AG08396 (cell line): ENCODE measurements at places on chromosomes 1 and 21.

- no peak for DNase-seq
These were observed 1058.0 kb upstream of the ADGRL4 start for GRCh38 chr1:80064524-80064923.

- no peak for DNase-seq
These were observed 10.2 kb downstream of the NFASC start for GRCh38 chr1:204880906-204881305.

DNA sequence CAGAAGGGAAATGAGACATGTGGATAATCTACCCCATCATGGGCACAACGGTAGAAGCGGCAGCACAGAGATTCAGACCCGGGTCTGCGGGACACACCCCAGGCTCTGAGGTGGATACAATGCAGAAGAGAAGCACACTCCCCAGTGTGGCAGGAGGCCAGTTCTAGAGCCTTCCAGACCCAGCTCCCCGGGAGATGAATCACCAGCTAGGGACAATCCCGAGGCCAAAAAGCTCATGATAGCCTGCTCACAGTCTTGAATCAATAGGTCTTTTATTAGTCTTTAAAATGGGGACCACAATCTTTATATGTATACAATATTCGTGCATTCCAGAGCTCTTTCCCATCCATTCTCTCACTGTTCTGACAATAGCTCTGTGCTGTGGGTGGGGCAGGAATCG, 57.3 kb upstream of the DIRAS3 start:
- no peak for DNase-seq

DNA sequence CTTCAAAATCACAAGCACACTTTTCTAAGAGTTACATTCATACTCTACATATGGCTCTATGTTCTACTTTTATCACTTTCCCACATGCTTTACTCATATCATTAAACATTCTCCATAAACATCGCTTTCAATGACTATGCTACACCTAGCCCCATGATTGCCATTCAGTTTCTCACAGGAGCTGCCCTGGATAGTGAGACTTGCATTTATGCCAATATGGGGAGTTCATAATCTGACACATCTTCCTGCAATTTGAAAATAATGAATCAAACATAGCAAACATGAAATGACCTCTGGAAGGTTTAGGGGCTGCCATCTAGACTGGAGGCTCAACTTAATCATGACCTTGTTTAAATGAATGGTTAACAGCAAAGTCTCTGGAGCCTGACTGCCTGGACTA, 9.0 kb upstream of the CYP4A22 start:
- DNase-seq, result no peak

DNA sequence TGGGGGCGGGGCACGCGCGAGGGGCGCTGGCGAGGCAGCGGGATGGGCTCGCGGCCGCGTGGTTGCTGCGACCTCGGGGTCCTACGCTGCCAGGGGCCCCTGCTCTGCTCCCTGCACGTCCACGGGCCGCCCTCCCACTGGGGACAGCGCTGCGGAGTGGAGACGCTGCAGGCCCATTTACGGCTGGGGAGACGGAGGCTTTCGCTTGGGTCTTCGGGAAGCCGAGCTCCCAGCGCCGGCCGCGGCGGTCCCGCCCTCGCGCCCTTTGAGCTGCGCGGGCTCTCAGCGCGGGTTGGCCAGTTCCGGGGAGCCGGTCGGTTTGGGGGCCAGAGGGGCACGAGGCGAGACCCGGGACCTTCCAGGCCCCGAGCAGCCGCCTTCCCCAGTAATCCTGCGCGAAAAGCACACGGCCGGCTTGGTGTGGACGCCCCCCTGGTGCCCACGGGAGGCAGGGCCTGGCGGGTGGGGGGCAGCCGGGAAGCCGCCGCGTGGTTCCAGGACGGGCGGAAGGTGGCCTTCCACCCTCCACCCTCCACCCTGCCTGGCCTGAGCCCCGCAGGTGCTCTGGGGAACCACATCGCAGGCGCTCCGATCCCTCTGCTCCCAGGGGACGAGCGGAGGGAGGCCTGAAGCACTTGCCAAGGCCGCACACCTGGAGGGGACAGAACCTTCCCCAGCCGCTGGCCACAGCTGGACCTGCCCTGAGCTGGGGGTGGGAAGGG, 570 bp upstream of the PEX10 start:
- DNase-seq, result peak; percentile 86

GRCh38 chr1:212317916-212318315, 32.7 kb downstream of the PPP2R5A start:
- DNase-seq, result no peak

DNA sequence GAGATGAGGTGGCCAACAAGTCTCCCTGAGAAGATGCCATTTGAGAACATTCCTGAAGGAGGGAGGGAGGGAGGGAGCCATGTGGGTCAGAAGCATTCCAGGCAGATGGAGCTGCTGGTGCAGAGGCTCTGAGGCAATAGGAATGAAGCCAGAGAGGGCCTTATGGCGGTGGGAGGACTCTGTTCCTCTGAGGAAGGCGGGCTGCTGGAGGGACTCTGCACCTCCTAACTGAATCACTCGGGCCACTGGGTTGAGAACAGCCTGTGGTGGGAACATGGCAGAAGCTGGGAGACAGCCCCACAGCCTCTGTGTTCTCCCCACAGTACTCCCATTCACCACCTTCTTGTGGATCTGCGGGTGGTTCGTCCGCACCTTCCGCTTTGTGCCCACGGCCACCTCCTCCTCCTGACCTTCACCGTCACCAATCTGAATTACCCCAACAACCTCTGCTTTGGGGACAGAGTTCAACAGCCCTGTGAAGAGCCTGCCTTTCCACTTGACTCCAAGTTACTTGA, 2.4 kb upstream of the TMEM125 start:
- DNase-seq, result peak; percentile 85

DNA sequence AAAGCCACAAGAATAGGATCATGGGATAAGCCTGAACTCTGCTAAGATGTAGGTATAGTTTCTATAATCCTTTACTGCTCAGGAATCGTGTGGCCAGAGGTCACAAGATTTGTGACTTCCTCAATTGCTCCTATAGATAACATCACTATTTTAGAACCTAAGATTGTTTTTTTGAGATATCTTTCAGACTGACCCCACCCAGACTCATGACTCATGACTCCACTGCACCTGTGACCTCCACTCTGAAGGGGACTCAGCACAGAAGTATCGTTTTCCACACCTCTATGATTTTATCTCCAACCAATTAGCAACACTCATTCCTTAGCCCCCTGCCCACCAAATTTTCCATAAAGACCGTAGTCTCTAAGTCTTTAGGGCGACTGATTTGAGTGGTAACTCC, 124.5 kb upstream of the KCNK1 start:
- DNase-seq, result no peak

DNA sequence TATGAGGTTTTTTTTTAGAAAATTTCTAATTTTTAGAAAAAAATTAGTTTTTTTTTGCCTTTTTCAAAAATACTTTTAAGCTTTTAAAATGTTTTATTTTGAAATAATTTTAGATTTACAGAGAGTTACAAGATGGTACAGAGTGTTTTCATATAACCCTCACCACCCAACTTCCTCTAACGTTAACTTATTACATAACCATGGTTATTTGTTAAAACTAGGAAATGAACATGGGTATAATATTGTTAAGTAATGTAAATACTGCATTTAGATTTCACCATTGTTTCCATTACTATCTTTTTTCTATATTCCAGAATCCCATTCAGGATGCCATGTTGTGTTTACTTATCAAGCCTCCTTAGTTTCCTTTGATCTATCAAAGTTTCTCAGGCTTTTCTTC, 45.2 kb upstream of the ST6GALNAC3 start:
- DNase-seq, result no peak

DNA sequence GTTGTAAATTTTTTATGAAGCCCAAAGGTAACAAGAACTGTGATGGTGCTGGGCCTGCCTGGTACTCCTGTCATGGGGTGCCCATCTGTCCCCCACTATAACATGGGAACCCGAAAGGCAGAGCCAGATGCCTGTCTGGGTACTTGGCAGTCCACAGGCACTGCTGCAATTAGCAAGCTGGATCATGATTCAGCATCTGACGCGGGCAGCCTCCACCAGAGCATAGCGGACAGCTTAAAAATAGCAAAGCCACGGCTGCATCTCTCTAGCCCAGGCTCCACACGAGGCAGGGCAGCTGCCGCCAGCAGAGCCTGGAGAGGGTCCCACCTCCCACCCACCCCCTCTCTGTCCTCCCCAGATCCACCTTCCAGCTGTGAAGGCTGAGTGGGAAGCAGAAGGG, 22.9 kb downstream of the SUSD4 start:
- DNase-seq, result peak; percentile 42

GRCh38 chr1:71618191-71618590, 537.4 kb upstream of the ZRANB2 start:
- DNase-seq, result no peak

GRCh38 chr1:17845583-17845982, 90.5 kb downstream of the ACTL8 start:
- no peak for DNase-seq

DNA sequence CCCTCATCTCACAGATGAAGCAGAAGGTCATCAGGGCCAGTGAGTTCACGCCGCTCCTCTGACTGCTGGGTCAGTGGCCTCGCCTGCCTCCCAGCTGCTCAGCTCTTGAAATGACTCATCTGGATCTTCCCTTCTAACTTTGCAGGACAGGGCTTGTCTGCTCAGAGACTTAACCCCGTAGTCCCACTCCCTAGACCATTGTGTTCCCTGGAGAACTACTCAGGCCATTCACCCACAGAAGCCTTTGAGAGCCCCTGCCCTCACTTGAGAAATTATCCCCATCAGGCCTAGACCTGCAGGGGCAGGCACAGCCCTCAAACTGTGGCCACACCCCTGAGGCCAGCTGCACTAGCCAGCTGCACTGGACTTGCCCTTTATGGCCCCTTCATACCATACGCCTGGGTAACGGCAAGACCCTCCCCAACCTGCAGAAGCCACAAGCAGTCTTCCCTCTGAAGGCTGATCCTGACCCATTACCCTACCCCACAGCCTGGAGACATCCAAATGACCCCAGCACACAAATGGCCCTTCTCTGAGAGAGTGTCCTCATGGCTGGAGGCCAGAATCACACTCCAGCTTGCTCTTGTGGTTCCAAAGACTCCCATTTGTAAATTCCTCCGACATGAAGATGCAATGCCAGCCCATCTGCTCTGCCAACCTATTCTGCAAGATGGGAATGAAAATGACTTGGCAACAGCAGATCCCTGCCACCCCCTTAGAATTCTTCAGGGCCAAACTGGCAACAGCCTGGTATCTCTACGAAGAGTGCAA, 33.2 kb downstream of the RCSD1 start:
- peak; percentile 46 for DNase-seq

DNA sequence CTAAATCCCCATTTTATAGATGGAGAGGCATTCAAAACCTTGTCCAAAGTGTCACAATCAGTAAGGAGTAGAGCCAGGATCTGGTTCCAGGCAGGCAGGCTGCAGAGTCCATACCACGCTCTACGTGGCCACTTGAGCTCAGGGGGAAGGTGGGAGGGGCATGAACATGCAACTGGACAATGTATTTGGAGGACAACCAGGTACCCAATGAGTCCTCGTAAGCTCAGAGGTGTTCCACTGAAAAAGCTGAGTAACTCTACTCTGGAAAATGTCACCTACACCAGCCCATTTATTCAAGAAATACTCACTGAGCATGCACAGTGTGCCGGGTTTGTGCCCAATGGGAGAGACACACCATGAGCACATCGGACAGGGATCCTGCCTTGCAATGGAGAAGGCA, 11.2 kb upstream of the GUCA2B start:
- no peak for DNase-seq

DNA sequence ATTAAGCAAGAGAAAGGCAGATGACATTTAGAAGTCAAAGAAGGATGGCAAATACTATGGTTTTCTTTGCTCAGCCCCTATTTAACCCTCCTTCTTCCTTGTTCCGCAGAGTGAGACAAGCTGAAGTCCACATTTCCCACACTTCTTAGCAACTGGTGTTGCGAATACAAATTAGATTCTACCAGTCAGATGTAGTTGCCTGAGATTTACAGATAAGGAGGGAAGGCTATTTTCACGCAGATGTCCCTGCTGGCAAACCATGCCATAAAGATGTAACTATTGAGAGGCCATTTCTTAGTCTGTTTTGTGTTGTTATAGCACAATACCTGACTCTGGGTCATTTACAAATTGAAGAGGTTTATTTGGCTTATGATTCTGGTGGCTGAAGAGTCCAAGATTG, 84.3 kb downstream of the ZC3H11B start:
- DNase-seq, result no peak

- DNase-seq, result no peak
These were observed 159.1 kb downstream of the CHRM3 start for GRCh38 chr1:239545466-239545865.

- no peak for DNase-seq
These were observed 4.3 kb downstream of the TP73 start for GRCh38 chr1:3656450-3657095.

- DNase-seq, result no peak
These were observed 114.8 kb downstream of the MAB21L3 start for GRCh38 chr1:116226017-116226416.

GRCh38 chr1:169601096-169601881, 15.0 kb upstream of the F5 start:
- DNase-seq, result peak; percentile 15

- DNase-seq, result no peak
These were observed 226.3 kb downstream of the HLX start for GRCh38 chr1:221105578-221105977.

DNA sequence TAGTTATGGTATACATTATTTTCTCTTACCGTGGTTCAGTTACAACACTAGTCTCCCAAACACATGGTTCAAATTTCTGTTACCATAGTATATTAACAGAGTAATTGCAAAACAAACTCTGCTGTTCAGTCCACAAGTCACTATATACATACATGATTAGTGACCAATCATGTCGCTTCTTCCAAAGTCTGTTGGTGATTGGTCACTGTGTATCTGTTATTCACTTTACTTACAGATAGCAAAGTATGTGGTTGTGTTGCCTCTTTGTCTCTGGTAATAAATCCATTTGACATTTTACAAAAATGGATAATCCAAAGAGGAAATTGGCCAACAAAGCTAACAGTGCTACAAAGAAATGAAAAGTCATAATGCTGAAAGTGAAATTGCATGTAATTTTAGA, 107.2 kb downstream of the RABGAP1L start:
- no peak for DNase-seq

GRCh38 chr1:197268012-197268411, at the start of gene CRB1:
CRB1 (plus strand) TSS chr1:197268252; CDS start chr1:197268413, 161 bp downstream.
- DNase-seq, result peak; percentile 2
